Activated CD4-positive, alpha-beta T cell treated with anti-CD3 and anti-CD28 coated beads, Interleukin-2, amount 50 U/mL, for 16 hours (primary cell): ENCODE measurements at places on chromosomes 6 and 20.

GRCh38 chr20:7716286-7716972 is 223.8 kb downstream of the HAO1 start:
- DNase-seq: no peak

- no peak for DNase-seq
These were observed 16.5 kb downstream of the PPP1R10 start for GRCh38 chr6:30600451-30600961.

DNA sequence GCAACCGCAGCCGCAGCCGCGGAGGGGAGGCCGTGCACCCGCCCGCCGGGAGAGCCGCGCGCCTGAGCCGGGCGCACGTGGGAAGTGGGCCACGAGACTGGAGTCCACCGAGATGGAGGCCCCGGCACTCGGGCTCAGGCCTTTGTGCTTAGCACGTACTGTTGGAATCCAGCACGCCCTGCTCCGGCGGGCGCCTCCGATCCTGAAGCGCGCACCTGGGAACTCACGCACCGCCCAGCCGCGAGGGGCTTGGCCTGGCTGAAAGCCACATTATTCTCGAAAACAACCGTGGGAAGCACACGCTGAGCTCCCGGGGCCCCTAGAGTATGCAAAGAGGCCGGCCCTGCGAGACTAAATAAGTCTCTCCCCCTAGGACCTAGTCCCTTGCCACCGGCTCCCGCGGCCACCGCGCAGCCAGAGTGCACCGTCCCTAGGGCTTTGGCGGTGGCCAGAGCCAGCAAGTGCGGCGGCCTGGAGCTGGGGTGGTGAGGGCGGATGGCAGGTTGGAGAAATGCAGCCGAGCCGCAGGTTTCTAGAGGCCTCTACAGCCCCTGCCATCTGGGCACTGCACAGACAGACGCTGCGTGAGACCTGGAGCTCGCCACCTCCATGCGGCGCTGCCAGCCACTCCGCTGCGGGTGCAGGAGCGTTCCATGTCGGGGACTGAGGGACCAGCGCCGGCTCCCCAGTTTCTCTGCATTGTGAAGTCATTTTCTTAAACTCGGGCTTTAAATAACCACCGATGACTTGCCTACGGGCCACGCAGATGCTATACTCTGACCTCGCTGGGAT is 42.0 kb upstream of the LY86 start:
- no peak for DNase-seq

GRCh38 chr6:140062043-140063020 is 687.9 kb upstream of the CITED2 start:
- no peak for DNase-seq

- DNase-seq: no peak
These were observed 536 bp downstream of the ZFP57 start for GRCh38 chr6:29680416-29680815.

DNA sequence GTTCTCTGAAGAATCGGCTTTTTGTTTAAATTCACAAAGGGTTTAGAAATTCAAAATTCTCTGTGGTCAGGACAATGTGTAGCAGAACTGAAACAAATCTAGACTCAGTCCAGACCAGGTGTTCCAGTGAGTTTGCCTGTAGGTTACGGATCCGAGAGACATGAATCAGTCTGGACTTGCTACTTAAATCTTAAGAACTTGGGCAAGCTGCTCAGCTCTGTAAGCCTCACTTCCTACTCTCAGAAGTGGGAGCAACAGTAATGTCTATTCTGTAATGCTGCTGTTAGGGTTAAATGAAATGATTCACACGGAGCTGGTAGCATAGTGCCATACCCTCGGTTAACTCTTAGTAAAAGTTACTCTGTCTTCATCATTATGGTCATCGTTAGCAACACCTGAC is 37.7 kb downstream of the HECA start:
- DNase-seq: no peak

- DNase-seq: no peak
These were observed 43.3 kb upstream of the CLIC5 start for GRCh38 chr6:46058951-46059350.

- DNase-seq: no peak
These were observed 38.4 kb upstream of the FNDC1 start for GRCh38 chr6:159130846-159131245.

GRCh38 chr20:36335206-36335870 is 29.2 kb downstream of the DLGAP4 start:
- DNase-seq: no peak

DNA sequence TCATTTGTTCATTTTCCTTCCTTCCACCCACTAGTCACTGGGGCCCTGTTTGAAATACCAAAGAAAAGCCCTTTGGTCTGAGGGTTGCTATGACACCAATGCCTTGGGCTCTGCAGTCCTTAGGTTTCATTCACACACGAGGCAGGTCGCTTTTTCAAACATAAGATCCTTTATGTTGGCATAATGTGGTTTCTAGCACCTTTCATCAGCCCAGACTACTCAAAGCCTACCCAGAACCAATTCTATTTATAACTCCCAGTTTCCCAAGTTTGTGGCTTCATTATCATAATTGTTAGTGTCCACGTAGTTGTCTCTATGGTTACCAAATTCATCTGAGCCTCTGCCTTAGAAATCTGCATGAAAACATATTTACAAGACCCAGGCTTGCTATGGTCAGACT is 6.6 kb upstream of the TP53RK start:
- DNase-seq: no peak

DNA sequence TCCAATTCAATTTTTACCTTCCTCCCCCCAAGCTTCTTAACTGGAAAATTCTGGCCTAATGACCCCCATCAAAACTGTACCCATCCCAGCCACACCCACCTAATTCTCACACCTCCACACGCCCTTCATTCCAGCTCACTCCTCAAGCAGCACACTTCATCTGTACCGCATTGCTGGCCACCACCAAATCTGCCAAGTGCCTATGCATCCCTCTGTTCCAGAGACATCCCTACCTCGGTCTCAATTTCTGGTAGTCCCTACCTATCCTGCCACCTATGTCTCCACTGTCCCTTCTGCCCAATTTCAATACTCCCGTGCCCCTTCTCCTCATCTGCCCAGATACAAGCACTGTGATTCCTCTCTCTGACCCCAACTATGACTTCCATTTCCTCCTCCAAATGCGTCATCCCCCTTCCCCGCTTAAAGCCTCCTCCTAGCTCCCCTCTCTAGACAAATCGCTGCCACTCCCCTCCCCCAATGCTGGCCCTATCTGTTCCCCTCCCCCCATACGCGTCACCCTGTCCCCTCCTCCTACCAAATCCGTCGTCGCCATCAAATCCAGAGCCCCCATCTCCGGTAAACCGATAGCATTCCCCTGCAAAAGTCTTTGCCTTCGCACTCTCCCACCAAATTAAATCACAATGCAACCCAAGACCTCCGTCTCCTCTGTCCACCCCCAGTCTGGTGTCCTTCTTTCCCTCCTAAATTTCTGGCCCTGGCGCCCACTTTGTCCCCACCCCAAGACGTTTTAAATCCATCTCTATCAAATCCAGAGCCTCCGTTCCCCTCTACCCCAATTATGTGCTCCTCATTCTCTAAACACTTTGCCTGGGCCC is 1.2 kb downstream of the MTCH1 start:
- peak; percentile 70 for DNase-seq

DNA sequence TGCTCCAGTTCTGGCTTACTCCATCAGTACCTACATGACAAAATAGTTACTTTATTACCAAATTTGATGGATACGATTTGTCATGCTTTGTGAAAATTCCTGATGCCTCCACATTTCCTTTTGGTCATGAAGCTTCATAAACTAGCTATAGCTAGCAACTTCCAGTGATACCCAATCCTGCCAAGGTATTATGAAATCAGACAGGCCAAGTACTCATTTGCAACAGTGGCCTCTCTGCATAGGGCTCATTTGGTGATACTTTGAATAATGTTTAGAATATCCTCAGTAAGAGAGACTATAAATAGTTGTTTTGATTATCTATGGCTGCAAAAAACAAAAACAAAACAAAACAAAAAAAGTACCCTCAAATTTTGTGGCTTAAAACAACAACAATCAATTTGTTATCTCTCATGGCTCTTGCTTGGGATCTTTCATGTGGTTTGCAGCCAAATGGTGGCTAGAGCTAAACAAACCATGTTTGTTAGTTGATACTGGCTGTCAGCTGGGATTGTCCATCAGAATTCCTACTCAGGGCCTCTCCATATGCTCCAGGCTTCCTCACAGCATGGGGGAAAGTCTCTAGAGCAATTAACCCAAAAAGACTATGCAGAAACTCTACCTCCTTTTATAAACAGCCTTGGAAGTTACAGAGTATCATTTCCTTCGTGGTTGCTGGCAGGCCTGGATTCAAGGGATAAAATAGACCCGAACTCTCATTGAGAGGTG is 10.1 kb upstream of the PRL start:
- no peak for DNase-seq

DNA sequence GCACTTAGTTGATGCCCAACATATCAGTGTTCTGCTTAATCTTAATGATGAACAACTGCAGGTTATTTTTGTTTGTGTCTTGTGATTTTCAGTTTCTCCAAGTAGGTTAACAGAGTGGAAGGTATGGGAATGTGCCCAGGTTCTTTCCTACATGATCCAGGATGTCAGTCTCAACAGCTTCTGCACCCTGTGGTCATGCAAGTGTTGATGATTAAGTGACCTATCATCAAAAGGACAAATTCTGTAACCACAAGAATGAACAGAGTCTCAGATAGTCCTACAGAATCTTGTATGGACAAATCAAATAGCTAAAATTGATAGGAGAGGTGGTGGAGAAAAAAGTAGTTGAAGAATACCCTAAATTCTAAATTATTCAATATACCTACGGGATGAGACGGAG is 26.1 kb downstream of the MAN1A1 start:
- no peak for DNase-seq

DNA sequence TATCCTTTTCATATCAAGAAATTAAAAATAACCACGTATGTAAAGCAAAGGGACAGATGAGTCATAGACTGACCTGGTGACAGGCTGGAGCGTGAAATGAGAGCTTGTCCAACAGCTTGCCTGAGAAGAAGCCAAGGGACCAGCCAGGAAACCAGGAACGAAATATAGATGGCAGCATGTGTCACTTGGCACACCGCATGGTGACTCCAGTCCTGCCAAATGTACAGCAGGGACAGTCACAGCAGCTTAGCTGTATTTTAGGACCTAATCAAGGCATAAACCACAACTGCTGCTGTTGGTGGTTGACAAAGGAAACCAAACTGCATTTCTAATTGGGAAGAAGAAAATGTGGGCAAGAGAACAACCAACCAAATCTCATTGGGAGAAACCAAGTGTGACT is 755.0 kb downstream of the TFAP2A start:
- no peak for DNase-seq

DNA sequence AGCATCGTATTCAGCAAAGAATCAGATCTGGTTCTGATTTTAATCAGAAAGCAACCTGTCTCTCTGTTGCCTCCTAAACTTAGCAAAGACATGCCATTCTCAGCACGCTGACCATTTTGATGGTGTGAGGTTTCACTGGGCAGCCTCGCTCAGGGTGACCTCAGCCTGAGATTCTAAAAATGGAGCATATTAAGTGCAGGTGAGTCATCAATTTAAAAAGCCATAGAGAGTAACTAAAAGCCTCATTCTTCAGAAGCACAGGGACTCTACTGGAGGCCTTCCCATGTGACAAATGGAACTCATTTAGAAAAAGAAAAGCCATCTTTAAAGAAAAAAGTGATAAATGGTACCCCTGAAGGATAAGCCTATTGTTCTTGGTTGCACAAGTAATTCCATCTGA is 91.3 kb downstream of the FILIP1 start:
- DNase-seq: no peak

DNA sequence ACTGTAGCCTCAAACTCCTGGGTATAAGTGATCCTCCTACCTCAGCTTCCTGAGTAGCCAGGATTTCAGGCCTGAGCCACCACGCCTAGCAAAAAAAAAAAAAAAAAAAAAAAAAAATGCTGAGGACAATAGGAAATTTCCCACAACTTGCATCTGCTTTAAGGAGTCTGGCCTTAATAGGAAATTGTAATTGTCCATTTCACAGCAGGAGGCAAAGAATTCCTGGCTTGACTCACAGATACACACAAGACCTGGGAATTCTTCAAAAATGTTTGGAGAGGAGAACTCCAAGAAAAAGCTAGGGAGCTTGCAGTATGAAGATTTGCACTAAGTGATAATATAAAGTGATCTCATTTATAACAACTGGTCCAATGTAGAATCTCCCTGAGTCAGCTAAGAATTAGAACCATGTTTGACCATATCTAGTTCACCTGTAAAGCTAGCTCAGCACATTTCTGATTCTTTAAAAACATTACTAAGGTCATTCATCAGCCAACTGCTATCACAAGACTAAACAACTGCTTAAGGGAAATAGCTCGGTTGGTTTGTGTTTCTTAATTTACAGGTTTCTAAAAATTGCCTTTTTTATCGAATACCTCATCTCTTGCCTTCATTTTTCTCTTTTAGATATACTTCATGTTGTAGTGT is 80.2 kb upstream of the SLC2A12 start:
- no peak for DNase-seq

DNA sequence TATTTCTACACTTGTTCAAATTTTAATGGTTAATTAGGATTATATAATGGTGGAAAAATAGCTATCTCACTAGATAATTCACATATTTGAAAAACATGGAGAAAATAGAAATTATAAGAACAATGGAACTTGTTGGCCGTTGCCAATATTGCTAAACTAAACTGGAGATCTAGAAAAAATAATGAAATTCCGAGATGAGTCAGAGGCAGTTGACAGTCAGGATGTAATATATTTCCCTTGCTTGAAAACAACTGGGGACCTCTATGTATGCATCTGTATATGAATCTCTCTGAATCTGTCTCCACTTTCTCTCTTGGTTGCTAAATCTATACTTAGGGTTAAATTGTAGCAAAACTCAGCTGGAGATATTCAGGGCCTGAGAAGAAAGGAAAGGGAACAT is 1108.2 kb upstream of the GJE1 start:
- no peak for DNase-seq

DNA sequence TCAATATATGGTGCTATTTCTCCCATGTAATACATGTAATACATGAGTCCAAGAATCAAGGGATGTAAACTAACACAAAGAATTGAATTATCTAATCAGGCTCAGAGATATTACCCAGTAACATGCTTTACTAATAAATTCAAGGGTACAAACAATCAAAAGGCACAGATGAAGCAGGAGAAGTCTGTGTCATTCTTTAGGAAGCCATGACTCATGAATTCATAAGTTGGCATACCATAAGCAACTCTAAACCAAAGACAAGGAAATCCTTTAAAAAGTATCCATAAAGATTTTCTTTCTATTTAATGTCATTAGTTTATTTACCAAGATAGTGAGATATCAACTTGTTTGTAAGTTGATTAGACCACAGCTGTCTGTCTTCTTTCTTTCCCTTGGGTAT is 446.0 kb upstream of the IMPG1 start:
- no peak for DNase-seq

- no peak for DNase-seq
These were observed 99.4 kb downstream of the SYNDIG1 start for GRCh38 chr20:24568842-24569241.

GRCh38 chr20:9610665-9611064 is 96.3 kb downstream of the LAMP5 start:
- no peak for DNase-seq
